ENCODE measurements at places on chromosomes 13 and 19. TPM values are rescaled to one million over a fixed set of nuclear protein-coding genes. Genes with fewer than 3 reads are reported as not detected.

Gene ELSPBP1
- total RNA-seq, result 24.4 TPM

Gene NDFIP2
- total RNA-seq, result 21.7 TPM

Gene KLF5
- 6.0 TPM for total RNA-seq

DNA sequence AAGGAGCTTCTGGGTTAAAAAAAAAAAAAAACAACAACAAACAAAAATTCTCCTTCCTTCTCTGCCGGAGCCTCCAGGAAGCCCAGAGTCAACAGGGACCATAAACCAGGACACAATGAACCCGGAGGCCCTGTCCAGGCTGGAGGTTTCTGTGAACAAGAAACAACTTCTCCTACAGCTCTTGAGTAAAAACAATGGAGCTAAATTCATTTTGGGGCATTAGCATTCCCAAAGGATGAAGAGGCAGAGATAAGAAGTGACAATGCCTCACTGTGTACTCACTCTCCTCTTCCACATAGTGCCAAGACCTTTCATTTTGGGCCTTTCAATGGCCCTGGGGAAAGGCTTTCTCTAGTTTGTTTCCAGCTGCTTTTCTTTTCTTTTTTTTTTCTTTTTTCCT lies 9.0 kb downstream of the RHPN2 start:
- peak; percentile 62 for DNase-seq

- DNase-seq, result no peak
Measured at GRCh38 chr19:49474542-49474924, 518 bp downstream of the FLT3LG start.

Gene NOTCH3
- total RNA-seq, result 2.4 TPM

- DNase-seq, result peak; percentile 74
Measured at GRCh38 chr19:43465468-43466120, at the start of gene LYPD3. LYPD3 (minus strand) TSS chr19:43465608; CDS start chr19:43465571, 37 bp downstream.

Gene HPN
- total RNA-seq, result not detected

DNA sequence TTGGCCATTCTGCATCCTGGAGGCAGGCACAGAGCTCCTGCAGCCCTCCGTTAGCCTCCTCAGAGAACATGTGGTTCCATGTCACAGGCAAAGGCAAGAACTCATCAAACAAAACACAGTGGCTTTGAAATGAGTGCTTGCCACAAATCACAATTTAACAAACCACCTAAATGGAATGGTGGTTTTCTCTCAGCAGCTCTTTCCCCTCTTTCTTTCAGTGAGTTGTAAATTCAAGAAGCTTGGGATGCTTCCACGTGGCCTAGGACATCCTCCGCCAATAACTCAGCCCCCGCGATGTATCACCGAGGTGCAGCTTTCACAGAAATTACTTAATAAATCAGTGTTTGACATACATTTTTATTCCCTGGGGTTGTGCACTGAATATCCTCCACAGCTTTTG lies 65.4 kb upstream of the RFC3 start:
- DNase-seq, result no peak

DNA sequence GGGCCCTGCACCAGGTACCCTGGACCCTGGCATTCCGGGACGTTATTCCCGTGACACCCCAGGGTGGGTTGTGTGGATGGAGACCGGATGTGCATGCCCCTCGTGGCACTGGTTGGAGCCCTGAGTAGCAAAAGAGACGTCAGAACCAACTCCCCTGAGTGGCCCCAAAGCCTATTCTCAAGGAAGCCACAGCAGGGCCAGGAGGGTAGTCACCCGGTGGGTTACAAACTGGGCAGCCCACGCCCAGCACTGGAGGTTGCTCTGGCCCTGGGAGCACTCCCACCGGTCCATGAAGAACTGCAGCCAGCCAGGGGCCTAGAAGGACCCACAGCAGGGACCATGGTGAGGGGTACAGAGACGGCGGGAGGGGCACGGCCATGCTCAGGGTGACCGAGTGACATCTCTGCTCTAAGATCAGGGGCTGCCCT lies 7.5 kb downstream of the KLF16 start:
- DNase-seq, result no peak

DNA sequence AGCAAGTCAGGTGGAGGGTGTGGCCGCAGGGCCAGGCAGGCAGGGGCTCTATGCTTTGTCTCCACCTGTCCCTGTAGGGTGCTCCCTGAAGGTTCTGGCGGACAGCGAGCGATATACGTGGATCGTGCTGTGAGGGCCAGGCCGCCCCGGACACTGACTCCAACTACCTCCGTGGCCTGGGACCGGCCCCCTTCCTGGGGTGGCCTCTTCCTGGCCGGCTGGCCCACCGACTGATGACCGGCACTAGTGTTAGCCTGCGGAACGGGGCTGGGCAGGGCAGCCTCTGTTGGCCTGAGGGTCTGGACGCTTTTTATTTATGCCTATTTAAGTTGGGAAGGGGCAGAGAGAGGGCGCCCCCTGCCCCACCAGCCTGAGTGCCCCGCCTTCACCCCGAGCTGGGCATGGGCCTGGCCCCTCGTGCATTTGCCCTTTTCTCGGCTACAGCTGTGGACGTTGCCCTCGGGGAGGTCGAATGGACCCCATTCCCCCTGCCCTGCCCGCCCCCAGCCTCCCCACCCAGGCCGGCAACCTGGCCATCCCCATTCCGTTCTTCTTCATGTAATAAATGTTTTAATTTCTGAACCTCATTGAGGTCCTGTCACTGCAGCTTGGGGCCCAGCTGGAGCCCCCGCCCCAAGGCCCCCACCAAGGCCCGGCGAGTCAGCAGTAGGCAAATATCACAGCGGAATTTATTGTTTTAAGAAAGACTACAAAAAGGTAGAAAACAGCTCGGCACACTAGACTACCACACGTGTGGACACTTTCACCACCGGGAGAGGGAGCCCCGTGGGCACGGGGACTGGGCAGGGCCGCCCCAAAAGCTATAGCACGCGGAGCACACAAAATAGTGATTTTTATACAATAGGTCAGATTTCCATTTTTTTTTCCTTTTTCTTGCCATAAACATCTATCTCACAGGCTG lies 8.8 kb downstream of the DCAF15 start:
- no peak for DNase-seq

DNA sequence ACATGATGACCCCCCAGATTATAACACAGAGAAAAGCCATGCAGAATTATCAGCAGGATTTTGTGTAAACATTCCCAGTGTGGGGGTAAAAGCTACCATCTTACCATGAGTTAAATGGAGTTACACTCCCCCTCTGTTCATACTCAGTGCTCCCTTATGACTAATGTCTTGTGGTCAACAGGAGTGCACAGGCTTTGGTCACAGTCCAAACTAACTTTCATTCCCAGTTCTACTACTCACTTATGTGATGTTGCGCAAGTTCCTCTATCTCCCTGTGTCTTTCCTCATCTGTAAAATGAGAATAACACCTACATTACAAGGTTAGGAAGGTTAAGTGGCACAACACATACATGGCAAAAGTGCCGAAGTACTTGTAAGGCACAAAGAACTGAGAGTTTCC lies 277.9 kb downstream of the RBM26 start:
- DNase-seq, result peak; percentile 77

- no peak for DNase-seq
Measured at GRCh38 chr13:106570299-106570852, 2.4 kb upstream of the ARGLU1 start.

- DNase-seq, result no peak
Measured at GRCh38 chr19:13613447-13613846, 107.2 kb upstream of the CACNA1A start.

DNA sequence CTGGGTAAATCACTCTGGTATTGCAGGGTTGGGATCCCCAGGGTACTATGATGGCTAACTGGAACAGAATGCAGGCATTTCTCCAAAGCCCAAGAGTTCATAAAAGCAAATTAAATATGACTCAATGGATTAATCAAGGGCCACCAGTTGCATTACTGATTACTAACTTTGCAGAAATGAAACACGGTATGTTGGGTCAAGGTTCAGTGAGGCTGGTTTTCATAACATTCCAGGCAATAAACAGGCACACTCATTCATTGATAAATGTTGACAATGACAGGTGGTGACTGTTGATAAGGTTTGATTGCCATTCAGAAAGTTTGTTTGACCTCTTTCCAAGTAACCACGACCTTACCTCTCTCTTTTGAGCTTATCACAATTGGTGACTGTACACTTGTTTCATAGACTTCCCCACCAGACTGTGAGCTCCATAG lies 506 bp upstream of the AP1M1 start:
- DNase-seq, result peak; percentile 94

- DNase-seq, result no peak
Measured at GRCh38 chr13:52847682-52848432, 583 bp downstream of the PCDH8 start.

Gene ATXN8OS
- total RNA-seq, result not detected

DNA sequence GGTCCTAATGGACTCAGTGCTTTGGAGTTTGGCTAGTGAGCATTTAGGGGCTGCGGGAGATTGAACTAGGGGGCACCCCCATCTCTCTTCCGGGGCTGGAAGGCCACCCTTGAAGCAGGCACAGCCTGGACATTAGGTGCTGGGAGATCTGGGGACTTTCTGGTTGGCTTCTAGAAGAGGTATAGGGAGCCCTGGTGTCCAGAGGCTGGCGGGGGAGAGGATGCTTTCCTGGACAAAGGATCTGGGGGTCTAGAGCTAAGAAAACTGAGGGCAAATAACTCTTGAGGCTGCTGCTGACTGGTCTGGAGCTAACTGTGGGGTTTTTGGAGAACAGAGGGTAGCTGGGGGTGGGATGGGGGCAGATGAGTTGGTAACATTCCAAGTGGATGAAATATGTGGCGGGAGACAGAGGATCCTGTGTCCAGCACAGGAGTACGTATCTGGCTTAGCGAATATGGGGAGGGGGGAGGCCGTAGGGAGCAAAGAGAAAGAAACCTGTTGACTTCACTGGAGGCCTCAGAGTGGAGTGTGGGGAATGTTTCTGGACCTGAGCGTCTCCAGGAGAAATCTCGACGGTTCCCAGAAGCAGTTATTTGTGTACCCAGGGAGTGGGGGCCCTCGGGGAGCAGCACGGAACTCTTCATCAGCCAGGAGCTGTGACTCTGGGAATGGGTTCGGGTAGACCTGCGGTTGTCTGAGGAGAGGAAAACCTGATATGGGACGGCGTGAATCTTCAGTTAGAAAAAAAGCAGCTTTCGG lies 1.4 kb downstream of the HNRNPUL1 start:
- DNase-seq, result peak; percentile 28

- DNase-seq, result peak; percentile 41
Measured at GRCh38 chr19:4567584-4568071, 8.1 kb upstream of the SEMA6B start.

- no peak for DNase-seq
Measured at GRCh38 chr19:35533822-35534392, 651 bp downstream of the GAPDHS start.

GRCh38 chr13:75347925-75348324 lies 134.0 kb downstream of the TBC1D4 start:
- DNase-seq, result peak; percentile 49

GRCh38 chr19:19816679-19817078 lies 4.9 kb downstream of the ZNF506 start:
- DNase-seq, result no peak

Gene ZNF530
- 17.4 TPM for total RNA-seq

Gene ZNF626
- 2.4 TPM for total RNA-seq

Gene METTL21C
- not detected for total RNA-seq

Gene USHBP1
- not detected for total RNA-seq

- DNase-seq, result peak; percentile 48
Measured at GRCh38 chr19:48415395-48415794, 21.9 kb downstream of the GRIN2D start.

Gene TEAD2
- 20.3 TPM for total RNA-seq

Gene NDUFA3
- 51.0 TPM for total RNA-seq
